ENCODE measurements at places on chromosomes 16 and 17.

DNA sequence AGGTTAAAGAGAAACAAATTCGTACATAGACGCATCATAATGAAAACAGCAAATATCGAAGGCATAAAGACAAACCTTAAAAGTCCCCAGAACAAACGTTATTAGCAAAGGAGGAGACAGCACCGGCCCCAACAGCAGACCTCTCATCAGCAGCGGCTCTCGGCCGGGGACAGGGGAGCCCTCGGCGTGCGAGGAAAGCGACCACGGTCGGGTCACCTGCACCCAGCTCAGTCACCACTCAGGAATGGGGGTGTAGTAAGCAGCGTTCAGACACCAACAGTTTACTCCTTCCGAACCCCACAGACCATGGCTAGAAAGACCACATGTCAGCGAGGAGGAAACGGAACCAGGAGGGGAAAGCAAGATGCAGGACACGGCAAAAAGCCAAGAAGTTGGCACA, 109.3 kb upstream of the CHMP6 start:
- no peak for DNase-seq

DNA sequence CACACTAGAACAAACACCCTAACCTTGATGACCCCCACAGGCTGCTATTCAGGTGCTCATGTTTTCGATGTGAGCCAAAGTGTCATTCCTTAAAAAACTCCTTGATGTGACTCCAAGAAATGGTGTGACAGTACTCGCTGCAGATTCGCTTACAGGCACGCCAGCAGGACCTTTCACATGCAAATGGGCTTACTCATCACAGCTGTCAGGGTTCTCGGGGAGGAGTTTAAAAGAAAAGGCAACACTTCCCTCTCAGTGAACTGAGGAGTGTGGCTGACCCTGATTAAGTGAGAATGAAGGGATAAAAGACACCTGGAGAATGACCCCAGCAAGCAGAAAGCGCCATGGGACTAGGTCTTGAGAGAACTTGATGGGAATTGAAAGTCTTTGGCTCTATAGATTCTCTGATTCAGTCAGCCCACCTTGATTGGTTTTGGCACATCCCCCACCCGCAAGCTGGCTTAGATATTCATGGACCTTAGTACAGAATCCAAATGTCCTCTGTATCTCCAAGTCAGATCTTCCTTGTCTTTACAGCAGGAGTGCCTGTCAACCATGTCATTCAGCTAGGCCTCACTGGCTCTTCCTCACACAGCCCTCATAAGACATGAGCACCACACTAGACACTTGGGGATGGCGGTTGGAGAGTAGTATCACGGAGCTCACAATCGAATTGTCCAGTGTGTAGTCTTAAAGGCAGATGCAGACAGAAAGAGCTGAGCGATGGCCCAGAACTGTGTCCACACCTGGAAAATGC, 82.6 kb downstream of the HIC1 start:
- DNase-seq = no peak

DNA sequence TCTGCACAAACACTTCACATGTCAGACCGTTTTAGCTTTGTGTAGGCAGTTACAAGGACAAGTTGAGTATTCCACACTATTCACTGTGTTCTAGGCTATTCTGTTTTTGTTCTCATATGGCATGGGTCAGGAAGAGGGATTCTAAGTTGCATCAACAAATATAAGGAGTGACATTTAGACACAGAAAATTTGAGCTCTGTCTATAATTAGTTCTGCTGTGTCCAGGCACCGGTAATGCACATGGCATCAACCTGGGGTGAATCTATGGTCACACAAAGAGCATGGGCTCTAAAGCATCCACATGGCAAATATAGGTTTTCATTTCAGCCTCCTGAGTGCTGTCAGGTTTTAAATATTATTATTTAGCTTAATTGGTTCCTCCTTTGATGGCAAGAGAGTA, 130.4 kb upstream of the PMFBP1 start:
- DNase-seq = no peak

- DNase-seq = peak; percentile 58
These were observed 30.0 kb downstream of the TBCD start for GRCh38 chr17:82781894-82782274.

GRCh38 chr16:86051368-86052114, 152.6 kb downstream of the IRF8 start:
- DNase-seq = no peak

DNA sequence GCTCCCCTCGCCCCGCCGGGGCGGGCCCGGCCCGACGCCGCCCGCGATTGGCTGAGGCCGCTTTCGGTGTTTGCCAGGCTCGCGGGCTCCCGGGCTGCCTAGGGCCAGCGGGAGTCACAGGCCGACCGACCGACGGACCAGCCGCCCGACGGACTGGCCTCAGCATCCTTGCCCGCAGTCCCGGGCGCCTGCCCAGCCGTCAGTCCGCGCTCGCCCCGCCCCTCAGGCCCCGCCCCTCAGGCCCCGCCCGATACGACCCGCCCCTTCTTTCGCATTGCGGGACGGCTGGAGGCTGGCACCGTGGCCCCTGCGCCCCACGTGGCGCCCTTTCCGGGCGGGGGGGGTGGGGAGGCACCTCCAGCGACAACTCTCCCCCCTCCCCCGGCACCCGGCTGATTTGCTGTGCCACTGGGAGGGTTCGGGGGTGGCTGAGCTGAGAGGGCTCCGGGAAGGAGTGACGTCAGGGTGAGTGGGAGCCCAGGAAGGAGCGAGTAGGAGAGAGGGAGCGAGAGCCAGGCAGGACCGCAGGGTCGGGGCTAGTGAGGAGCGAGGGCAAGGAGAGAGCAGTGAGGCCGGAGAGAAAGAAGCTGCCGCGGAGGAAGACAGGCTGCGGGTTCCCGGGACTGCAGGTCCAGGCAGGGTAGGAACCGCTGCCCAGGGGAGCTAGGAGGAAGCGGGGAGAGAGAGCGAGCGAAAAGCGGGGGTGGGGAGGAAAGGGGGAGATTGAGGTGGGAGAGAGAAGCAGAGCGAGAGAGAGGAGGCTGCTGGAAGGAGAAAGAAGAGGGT, at the start of gene ASPHD1:
Gene ASPHD1 (plus strand): TSS at position 387 of the 786 bp plus-strand sequence. CDS start 484 bp downstream, outside the sequence.
- peak; percentile 52 for DNase-seq

GRCh38 chr17:6497496-6498221, 53.4 kb downstream of the PIMREG start:
- DNase-seq = no peak

- DNase-seq = no peak
These were observed 21.6 kb downstream of the LASP1 start for GRCh38 chr17:38891441-38891840.

GRCh38 chr17:56912105-56912999, 1.5 kb downstream of the TRIM25 start:
- no peak for DNase-seq

DNA sequence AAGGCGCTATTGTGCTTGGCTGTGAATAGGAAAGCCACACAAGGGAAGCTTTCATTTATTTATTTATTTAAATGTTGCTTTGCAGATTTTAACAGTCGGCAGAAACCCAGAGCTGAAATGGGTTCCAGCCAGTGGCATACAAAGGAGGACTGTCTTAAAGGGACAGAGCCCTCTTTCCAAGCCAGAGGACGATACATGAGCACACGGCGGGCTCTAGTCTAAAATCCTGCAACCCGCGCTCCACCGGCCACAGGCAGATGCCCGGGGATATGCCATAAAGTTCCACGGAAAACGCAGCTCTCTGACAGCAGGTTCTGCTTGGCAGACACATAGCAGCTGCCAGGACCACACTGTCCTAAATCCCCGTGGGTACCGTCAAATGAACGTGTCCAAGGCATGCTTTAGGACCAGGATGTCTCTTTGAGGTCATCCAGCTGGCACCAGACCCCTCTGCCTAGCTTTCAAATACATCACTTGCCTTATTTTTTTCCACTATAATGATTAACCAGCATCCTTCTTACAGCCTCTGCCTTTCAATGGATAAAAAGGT, 64.6 kb downstream of the CYTH1 start:
- DNase-seq = no peak

DNA sequence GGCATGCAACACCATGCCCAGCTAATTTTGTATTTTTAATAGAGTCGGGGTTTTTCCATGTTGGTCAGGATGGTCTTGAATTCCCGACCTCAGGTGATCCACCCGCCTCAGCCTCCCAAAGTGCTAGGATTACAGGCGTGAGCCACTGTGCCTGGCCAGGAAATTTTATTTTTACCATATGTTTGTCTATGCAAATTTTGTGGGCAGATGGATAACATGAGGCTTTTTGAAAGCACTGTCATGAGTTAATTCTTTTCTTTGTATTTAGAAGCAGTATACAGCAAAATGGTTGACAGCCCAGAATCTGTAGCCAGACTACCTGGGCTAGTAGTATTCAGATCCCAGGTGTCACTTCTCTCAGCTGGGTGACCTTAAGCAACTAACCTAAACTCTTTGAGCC, 8.5 kb upstream of the KPNB1 start:
- DNase-seq = no peak

DNA sequence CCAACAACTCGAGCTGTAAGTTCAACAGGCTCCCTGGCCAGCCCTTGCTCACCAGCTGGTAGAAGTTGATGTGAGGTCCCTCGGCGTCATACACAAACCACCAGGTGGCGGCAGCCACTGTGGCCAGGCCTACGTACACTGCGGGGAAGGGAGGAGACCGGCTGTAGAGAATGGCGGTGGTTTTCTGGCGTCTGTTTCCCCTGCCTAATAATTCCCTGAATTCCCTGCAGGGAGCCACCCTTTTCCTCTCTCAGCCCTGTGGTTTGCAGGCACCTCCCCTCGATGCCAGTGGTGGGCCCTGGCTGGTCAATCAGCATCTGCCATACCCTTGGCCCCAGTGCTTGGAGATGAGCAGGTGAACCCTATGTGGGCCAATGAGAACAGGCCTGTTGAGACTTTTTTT, 18.9 kb upstream of the P2RX1 start:
- DNase-seq = no peak

- no peak for DNase-seq
These were observed 37.4 kb downstream of the SOCS1 start for GRCh38 chr16:11218604-11218962.

- DNase-seq = no peak
These were observed 8.7 kb upstream of the SYNGR2 start for GRCh38 chr17:78159575-78160158.

DNA sequence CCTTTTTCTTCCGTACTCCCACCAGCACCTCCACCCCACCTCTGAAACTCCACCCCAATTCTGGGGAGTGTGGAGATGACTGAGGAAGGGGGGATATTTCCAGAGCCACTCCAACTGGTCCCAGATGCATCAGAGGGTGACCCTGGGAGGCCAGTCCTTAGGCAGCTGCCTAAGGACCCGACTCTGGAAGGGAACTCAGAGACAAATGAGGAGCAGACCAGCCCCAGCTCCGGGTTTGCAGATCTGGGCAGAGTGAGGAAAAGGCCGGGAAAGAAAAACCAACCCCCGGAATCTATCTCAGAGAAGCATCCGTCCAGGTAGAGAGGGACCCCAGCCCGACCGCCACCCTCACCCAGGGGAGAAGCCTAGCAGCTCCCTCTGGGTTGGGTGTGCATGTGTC, 41.5 kb downstream of the SOCS3 start:
- DNase-seq = no peak

GRCh38 chr16:57530522-57531252, 5.7 kb downstream of the CCDC102A start:
- no peak for DNase-seq

GRCh38 chr16:87469169-87469568, 23.7 kb downstream of the ZCCHC14 start:
- no peak for DNase-seq

- no peak for DNase-seq
These were observed 149.6 kb downstream of the KATNIP start for GRCh38 chr16:27699540-27699939.

- no peak for DNase-seq
These were observed 3.9 kb downstream of the GCGR start for GRCh38 chr17:81807839-81808238.

DNA sequence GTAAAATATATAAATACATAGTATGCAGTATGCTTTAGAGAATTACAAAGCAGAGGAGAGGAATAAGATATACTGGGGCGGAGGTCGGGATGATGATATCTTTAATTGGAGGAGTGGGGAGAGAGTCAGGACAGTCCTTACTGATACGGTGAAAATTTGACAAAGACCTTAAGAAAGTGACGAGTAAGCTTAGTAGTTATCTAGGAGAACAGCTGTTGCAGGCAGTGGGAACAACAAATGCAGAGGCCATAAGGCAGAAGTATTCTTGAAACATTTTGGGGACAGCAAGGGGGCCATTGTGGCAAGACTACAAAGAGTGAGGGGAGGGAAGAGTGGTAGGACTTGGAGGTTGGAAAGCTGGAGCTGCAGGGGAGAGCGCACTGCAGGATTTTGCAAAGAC, 22.3 kb upstream of the CDC6 start:
- no peak for DNase-seq
